ENCODE measurements at places on chromosomes 3 and 15.

- no peak for DNase-seq
Measured at GRCh38 chr15:66172324-66172980, 81.1 kb downstream of the MEGF11 start.

- DNase-seq, result no peak
Measured at GRCh38 chr3:115830764-115831395, 207.6 kb downstream of the GAP43 start.

DNA sequence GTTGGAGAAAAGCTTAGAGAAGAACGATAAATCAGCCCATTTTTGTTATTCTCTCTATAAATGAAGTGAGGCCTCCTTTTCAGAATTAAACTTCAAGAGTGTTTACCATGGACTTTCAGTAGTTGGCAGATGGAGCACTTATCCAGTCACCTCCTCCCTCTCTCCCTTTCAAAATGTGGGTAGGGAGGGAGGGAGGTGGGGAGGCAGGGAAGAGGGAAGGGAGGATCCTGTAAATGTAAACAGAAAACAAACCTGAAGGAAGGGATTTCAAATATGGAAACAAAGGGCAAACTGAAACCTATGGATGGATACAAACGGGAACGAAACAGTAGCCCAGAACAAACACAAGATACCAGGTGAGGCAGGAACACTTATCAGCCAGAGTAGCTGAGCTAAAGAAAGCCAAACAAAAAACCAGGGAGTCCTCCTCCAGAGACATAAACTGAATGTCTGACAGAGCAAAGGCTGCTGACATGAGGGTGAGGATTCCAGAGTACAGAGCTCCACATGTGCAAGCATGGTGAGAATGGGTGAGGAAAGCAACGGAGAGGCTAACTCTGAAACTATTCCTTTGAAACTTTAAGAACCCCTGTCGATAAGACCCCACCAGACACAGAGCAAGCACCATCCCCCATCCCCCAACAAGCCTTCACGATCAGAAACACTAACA is 41.0 kb upstream of the GP5 start:
- DNase-seq, result no peak

- peak; percentile 83 for DNase-seq
Measured at GRCh38 chr3:44584646-44585501, at the start of gene ZNF660. TSS of gene ZNF660 (plus strand) at chr3:44584964. CDS start at chr3:44594194, 9,230 bp downstream.

GRCh38 chr15:77649017-77649416 is 16.3 kb upstream of the LINGO1 start:
- DNase-seq, result no peak

DNA sequence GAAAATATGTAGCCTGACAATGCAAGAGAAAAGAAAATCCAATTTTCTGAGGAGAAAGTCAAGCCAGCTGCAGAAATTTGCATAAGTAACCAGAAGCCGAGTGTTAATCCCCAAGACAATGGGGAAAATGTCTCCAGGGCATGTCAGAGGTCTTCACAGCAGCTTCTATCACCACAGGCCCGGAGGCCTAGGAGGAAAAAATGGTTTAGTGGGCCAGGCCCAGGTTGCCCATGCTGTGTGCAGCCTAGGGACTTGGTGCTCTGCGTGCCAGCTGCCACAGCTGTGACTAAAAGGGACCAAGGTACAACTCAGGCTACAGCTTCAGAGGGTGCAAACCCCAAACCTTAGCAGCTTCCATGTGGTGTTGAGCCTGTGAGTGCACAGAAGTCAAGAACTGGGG is 201.2 kb upstream of the SOX2 start:
- DNase-seq, result no peak

- DNase-seq, result no peak
Measured at GRCh38 chr15:77002436-77002835, 7.5 kb downstream of the PSTPIP1 start.

GRCh38 chr3:143240886-143241285 is 121.3 kb downstream of the CHST2 start:
- peak; percentile 30 for DNase-seq

GRCh38 chr15:82538961-82539690 is 1.1 kb downstream of the RPS17 start:
- DNase-seq, result peak; percentile 60

- DNase-seq, result no peak
Measured at GRCh38 chr3:32584660-32585059, 14.0 kb upstream of the DYNC1LI1 start.

DNA sequence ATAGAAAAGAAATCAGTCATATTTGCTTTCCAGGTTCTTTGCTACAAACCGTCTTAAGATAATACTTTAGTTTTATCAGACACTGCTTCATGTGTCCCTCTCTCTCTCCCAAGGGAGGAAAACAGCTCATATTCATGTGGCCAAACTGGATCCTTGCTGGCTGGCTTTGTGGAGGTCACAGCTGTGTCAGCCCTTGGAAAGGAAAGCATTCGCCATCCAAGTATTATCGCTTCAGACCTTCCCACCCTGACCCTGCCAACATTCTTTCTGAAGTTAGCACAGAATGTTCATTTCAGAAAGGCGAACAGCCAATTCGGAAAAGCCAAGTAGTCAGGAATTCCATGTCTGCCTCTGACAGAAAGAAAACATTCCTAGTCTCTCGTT is 213.6 kb downstream of the FEZF2 start:
- peak; percentile 75 for DNase-seq

GRCh38 chr3:27713078-27713423 is 9.1 kb downstream of the EOMES start:
- no peak for DNase-seq

DNA sequence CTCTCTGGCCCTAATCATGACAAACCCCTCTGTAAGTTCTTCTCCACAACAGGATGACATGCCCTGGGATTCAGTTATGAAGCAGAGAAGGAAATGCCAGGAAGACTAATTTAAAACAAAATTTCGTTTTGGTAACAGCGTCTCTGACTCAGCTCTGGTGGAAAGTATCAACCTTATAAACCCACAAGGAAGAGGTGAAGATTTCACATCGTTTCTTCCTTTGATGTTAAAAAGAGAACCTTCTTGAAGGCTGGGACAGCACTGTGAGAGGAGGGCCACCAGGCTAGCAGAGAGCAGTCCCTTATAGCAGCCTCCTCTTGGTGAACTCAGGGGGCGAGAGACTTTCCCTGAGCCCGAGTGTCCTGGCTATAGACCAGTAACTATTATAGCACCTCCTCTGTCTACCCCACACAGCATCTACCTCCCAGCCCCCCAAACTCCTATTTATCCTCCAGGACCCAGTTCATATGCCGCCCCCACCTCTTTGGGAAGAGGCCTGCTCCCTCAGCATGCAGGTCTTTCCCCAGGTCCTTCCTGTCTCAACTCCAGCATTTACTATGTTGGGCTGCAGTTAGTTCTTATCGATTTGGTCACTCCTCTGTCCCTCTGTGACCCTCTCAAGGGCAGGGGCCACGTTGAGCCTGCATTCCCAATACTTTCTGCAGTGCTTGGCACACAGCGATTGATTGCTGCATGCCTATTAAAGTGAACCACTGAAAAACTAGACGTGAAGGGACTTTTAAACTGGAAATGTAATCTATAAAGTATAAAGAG is 321.5 kb upstream of the ICE2 start:
- DNase-seq, result peak; percentile 87

- peak; percentile 36 for DNase-seq
Measured at GRCh38 chr15:45457220-45457619, 65.3 kb downstream of the SLC30A4 start.

DNA sequence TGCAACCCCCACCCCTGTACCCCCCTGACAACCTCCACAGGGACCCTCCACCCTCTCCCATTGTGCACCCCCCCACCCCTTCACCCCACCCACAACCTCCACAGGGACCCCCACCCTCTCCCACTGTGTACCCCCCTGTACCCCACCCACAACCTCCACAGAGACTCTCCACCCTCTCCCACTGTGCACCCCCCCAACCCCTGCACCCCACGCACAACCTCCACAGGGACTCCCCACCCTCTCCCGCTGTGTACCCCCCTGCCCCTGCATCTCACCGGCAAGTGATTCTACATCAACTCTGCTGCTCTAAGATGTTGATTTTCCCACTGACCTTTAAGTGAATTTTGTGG is 51.5 kb upstream of the RPL32 start:
- no peak for DNase-seq

DNA sequence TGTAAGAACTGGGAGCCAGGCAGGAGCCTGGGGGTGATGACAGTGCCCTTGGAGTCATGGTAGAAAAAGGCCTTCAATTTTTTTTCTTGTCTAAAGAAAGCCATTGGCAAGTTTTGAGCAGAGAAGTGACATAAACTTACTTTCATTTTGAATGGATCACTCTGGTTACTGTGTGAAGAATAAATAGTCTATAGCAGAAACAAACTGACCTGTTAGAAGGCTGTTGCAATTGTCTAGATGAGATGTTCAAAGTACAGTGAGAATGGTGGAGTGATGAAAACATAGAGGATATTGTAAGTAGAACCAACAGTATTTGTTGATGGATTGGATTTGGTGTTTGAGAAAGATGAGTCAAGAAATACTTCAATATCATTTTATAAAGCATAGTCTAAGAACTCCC is 439.9 kb downstream of the TBL1XR1 start:
- DNase-seq, result no peak

- no peak for DNase-seq
Measured at GRCh38 chr3:17558565-17558964, 183.9 kb downstream of the TBC1D5 start.

DNA sequence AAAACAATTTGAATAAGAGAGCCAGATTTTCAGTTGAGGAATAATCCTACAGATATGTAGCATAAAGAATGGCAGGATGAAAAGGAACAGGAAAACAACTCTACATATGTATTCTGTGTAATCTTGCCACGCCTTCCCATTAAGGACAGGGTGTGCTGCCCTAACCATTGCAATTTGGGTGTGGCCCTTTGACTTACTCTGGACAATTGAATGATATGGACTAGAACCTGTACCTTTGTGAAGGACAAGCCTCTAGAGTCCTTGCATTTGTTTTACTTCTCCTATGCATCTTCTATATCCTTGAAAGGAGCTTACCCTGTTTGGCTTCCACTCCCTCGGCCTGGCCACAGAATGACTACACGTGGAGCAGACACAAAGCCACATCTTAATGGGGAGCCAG is 1261.6 kb upstream of the GBE1 start:
- no peak for DNase-seq

- no peak for DNase-seq
Measured at GRCh38 chr3:62287392-62287927, 85.9 kb downstream of the FEZF2 start.

GRCh38 chr3:194165271-194166018 is 29.5 kb downstream of the HES1 start:
- no peak for DNase-seq

- DNase-seq, result no peak
Measured at GRCh38 chr3:102980355-102980696, 545.5 kb downstream of the ZPLD1 start.

GRCh38 chr15:36642311-36642710 is 62.9 kb downstream of the CDIN1 start:
- no peak for DNase-seq
